Heart right ventricle (tissue), 16 donors: ENCODE measurements at places on chromosomes 5 and 9.

- no peak for DNase-seq
Observed at GRCh38 chr5:126723643-126724042, 53.3 kb upstream of the LMNB1 start.

DNA sequence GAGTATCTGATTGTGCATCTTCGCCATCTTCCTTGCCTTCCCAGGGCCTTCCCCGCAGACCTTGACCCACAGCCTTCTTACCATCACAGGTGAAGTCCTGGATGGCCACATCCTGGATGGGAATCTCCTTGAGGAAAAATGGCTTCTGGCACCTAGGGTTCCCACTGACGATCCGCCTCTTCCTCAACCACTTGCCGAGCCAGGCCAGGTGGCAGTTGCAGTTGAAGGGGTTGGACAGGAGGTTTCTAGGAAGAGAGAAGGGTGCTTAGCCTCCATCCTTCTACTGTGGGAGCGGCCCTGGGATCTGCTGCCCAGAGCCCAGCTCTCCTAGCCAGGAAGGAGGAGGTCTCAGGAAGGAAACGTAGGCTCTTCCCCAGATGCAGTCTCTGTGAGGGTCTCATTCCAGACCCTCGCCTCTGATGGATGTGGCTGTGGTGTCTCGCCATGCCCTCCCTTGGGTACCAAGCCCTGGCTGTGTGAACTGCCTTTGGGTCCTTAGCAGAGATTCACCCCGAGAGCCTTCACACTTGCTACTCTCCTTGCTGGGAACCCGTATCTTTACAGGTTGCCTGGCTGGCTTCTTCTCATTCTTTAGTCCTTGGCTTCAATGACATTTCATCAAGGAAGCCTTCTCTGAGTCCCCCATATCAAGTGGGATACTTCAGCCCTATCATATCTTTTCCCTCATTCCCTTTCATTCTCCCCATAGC lies 170.4 kb upstream of the PANK3 start:
- no peak for DNase-seq

DNA sequence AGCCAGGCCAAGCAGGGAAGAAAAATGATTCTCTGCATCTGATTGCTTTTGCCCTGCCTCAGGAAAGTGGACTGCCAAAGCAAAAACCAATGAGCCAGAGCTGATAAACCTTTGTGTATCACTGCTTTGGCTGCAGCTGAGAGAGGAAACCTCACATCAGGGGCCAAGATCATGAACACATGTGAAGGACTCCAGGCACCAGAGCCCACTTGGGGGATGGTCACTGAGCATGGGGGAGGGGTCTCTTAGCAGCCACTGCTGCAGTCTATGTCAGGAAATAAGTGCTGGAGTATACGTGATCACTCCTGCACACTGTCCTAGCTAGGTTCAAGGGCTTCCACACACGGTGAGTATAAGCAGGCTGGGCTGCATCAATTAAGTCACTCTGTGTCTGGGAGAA lies 229.9 kb downstream of the SPOCK1 start:
- no peak for DNase-seq

GRCh38 chr9:15018096-15018637 lies 107.9 kb upstream of the FREM1 start:
- no peak for DNase-seq

DNA sequence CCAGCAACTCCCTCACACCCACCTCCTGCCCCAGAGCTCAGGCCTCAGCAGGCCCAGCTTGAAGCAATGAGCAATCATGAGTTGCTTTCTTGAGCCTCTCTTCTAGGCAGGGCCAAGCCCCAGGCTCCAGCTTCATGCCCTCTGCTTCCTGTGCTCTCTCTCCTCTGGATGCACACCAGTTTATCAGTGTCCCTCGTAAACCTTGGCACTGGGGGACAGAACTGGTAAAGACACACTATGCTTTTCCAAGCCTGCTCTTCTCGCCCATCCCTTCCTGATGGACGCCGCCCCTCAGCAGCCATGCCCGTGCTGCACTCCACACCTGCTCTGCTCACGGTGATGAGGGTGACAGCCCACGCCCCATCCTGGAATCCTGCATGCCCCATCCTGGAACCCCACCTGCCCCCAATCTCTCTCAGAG lies 49.4 kb upstream of the ORM1 start:
- no peak for DNase-seq

DNA sequence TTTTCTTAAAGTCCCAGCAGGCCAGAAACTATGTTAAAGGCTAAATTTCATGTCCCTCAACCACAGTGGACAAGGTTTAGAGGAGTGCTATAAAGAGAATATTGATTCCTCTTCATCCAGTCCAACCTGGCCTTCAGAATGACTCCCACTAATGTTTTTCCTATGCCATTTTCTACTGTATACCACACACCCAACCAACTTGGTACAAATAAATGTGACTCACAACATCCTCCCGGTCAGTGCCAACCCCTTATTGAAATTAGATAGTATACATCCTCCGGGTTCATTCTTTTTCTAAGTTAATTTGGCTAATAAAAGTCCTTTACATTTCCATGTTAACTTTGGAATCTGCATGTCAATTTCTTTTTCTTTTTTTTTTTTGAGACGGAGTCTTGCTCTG lies 215.1 kb downstream of the TSSK1B start:
- no peak for DNase-seq

DNA sequence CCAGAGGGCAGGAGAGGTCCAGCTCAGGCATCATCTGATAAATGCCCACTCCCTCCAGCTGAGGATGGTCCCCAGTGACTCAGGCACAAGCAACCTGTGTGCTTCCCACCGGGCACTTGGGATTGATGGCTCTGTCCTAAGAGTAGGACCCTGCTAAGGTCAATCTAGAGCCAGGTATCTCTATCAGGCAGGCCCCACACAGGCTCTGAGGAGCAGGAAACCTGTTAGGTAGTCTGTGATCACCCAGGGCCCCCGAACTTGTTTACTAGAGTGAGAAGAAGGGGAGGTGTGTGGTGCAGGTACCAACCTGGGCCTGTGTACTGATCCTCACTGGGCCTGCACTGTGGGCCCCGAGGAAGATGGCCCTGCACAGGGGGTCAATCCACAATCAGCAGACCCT lies 119.6 kb upstream of the FSTL4 start:
- no peak for DNase-seq

DNA sequence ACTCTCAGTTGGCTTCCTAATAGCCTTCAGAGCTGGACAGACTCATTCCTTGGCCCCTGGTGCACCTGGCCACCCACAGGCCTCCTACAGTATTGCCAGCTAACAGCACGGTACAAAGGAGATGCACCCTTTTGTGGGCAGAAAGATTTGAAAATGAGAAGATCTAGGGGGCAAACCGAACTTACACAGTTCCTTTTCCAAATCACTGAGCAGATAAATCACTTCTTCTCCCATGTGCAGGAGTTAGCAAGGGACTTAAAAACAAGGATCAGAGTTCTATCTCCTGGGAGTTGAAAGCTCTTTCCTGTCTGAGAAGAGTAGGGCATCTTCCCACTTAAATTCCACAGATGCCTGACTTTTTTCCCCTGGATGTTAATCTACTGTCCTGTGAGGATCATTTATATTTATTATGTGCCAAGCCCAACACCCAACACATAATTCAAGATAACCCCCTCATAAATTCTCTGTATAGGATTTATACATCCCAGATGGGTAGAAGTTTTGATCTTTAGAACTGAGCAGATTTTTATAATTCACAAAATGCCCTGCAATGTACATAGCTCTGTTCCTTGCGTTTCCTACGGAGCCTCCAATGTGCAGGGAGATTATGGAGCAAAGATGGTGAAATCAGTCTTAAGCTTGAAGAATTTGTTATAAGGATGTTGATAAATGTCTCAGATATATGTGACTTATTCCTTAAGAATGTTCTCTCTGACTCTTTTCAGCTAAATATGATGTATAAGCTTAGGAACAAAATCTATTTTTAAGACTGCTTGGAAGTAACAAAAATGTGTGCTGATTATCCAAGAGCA lies 207.2 kb upstream of the DAPK1 start:
- DNase-seq: no peak

GRCh38 chr5:125411071-125411743 lies 664.8 kb upstream of the ZNF608 start:
- no peak for DNase-seq

- DNase-seq: no peak
Observed at GRCh38 chr9:36011379-36011778, 25.3 kb upstream of the RECK start.

DNA sequence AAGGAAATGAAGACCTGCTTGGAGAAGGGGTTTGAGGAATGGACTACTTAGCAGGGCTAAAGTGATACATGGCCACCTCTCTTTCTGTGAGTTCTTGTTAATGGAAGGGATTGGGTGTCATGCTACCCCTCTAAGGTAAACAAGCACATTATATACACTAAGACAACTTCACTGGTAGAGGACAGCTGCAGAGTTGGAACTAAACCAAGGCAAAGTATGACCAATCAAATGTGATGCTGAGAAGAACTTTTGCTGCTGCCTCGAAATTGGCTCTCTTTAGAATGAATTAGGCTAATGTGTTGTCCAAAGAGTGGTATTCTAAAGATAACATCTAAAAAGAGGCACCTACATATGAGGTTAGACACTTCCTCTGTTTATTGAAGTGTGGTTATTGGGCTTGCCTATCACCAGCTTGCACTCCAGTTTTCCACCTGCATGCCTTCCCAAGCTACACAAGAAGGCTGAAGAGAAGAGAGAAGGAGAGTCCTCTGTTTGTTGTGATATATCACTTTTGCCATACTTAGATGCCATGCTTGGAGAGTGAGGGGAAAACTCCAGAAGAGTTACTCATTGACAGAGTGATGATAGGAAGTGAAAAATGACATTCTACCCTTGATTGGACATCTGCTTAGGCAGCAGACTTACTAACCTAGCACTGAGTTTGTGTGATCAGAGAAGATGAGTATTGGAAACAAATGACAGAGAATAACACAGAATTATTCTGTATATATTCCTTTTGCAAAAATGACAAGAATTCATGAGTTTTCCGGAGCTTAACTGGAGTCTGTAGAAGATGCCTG lies 536.1 kb downstream of the ZNF608 start:
- DNase-seq: no peak

GRCh38 chr5:119309326-119309725 lies 46.5 kb upstream of the TNFAIP8 start:
- no peak for DNase-seq

DNA sequence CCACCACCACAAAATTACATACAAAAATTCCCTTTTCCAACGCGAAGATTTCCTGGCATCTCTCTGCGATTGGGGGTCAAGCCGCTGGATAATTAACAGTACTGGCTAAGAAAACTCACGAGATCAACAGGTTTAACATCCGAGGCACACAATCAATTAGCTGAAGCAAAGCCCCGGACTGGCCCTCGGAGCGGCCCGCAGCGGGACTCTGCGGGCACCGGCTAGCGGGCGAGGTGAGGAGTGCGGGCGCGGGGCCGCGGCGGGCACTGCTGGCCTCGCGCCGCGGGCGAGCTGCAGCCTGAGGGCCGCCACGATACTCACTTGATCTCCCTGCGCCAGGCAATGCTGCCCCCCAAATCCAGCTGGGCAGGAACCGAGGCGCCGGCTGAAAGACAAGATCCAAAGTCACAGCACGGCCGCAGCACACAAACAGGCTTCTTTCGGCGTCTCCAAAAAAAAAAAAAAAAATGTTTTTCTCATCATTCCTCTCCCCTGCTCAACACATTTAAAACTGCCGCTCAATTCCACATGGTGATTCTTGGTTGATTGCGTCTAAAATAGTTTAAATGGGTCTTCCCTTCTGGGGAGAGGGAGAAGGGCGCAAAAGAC lies 210.2 kb downstream of the MEF2C start:
- DNase-seq: no peak

DNA sequence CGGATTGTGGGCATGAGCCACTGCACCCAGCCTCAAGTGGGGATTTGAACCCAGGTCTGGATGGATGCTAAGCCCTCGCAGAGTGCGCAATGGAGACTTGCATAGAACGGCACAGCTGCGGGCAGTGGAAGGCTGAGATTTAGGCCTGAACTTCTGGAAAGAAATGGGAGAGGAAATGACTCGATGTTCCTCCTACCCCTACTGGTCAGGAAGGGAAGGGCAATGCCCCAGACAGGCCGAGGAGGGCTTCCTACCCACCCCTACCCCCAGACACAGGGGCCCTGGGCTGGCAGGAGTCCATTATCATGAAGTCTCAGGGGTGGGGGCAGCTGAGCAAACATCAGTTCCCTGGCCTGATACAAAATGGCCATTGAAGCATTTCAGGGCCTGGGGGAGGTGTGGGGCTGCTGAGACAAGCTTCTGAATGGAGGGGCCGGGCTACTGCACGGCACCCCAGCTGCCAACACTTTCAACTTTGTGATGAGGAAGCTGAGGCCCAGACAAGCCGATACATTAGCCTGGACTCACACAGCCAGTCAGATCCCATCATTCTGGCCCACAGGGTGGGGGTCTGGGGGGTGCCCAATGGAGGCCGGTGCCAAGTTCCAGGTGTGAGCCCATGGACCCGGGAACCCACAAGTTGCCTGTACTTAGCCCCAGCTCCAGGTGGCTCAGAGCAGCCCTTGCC lies 13.5 kb upstream of the WDR38 start:
- DNase-seq: no peak

DNA sequence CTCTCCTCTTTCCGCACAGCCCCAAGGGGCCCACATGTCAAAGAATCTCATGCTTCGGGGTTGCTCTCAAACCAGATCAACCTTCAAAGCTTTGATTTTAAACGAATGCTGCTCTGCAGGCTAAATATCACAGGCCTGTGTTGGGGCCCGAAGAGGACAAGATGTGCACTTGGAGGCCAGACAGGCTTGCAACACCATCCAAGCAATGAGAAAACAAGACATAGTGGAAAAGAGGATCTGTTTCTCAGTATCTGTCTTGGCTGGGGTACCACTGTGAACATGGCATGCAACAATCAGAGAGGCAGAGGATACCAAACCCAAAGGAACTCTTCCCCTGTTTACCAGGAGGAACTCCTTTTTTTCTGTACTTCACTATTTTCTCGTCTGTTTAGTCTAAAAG lies 321.8 kb downstream of the SLIT3 start:
- DNase-seq: no peak

GRCh38 chr5:173451031-173451430 lies 122.8 kb upstream of the STC2 start:
- no peak for DNase-seq

DNA sequence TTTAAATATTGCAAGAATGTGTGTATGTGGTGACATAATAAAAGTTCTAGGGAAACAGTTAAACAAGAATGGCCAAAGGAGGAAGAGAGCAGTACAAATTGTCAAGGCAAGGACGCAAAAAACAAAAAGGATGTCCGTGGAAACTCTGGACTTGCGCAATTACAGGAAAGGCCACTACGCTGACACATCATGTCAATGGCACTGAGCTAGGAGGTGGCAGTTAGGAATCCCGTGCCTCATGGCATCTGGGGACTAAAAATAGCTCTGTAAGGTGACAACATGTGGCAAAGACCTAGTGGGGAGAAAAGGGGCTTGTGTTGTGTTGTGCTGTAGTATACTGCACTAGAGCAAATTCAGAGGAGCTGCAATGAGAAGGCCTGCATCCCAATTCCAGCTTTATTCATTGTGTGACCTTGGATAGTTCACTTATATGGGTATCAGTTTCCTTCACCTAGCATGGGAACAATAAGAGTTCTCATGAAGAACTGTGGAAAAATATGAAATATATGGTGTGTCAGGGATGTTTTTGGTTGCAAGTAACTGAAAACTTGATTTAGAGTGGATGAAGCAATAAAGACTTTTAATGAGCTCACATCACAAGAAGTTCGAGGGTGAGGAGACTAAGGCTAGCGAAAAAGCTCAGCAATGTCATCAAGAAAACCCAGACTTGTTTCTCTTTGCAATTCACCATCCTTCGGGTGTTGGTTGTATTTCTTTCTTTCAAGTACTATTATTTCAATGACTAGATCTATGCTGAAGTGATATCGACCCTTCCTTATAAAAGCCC lies 124.1 kb upstream of the STC2 start:
- no peak for DNase-seq

- peak; percentile 88 for DNase-seq
Observed at GRCh38 chr5:123036391-123037103, at the start of gene PPIC. Gene PPIC, minus strand, starts transcription at chr5:123036725. Its CDS starts 100 bp downstream, at chr5:123036625.

- no peak for DNase-seq
Observed at GRCh38 chr9:112841261-112841660, 49.4 kb downstream of the SLC46A2 start.
